Body of pancreas (tissue), 4 donors: ENCODE measurements at places on chromosomes 13 and 19. TPM values are rescaled to one million over a fixed set of nuclear protein-coding genes. Genes with fewer than 3 reads are reported as not detected.

DNA sequence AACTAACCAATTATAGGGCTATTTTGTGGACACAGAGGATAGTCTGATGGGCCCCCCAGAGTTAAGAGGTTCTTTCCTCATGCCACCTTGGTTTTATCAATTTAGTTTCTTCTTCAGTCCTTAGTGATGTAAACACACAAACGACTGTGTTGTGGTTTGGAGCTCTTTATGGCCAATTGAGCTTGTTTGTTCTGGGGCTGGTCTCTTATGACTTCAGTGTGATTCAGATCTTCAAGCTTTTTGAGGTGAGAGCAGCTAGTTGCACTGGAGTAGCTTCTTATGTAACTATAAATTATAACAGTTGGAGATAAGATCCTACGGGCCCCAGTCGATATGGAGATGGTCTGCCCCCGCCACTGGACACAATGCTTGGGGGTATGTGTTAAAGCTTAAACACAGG, 22.0 kb upstream of the GJB6 start:
- DNase-seq = no peak

GRCh38 chr13:21735701-21736401, 65.0 kb downstream of the FGF9 start:
- peak; percentile 17 for DNase-seq

- no peak for DNase-seq
These were observed 123.1 kb downstream of the SPRY2 start for GRCh38 chr13:80217614-80218456.

ZNF439 gene
- total RNA-seq = 4.4 TPM

- no peak for DNase-seq
These were observed 13.9 kb upstream of the RNF113B start for GRCh38 chr13:98190889-98191444.

ZBTB45 gene
- total RNA-seq = 12.9 TPM

CRX gene
- total RNA-seq = not detected

DNA sequence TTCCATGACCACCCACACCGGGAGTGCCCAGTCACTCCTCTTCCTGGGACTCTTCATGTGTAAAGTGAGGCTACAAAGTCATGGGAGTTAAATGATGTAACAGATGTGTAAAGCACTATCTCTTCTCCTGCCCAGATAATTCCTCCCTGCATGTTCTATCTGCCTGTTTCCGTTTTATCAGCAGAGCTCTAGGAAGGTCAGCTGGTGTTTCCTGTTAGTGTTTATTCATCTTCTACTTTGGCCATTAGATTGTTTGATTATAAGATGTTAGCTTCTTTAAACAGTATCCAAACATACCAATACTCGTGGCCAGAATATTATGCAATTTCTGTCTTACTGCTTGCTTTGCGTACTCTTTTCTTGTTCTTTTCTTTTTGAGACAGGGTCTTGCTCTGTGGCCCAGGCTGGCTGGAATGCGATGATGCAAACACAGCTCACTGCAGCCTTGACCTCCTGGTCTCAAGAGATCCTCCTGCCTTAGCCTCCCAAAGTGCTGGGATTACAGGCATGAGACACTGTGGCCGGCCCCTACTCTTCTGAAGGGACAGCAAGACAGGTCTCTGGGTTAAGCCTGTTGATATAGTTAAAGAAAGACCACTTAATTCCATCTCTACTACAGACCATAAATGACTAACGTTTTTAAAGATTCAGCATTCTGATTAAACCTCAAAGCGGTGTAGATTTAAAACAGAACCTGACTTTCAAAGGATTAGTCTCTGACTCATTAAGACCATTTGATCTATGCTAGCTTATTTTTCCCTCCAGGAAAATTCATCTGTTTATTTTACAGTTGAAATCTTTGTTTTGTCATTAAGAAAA, 97.4 kb upstream of the AKAP11 start:
- no peak for DNase-seq

DNA sequence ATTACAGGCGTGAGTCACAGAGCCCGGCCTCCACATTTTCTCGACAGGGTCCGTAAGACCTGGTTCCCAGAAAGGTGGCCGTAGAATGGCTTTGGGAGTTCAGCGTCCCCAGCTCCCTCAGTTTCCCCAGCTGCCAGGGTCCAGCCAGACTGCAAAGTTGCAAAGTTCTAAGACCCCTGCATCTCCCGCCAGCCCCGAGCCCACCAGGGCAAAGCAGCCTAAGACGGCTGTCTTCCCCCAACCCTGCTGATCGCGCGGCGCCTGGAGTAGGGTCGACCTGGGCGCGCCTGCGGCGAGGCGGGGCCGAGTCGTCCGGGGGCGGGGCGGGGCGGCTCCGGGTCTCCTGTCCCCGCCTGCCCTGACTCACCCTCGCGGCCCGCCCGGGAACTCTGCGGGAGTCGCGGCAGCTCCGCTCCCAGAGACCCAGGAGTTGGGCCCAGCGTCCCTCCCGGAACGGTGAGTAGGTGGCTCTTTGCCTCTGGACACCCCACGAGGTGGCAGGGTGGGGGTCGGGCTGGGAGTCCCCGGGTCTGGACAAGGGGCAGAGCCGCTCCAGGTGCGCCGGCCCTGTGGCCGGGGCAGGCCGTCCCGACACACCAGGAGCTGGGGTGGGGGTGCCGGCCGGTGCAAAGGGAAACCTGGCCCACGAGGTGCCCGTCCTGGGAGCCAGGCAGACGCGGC, at the start of gene LRRC8E:
LRRC8E (plus strand) TSS at position 366 of the 681 bp plus-strand sequence. CDS start 7,094 bp downstream, outside the sequence.
- peak; percentile 86 for DNase-seq

GRCh38 chr19:3573162-3573857, 566 bp downstream of the HMG20B start:
- DNase-seq = no peak

DNA sequence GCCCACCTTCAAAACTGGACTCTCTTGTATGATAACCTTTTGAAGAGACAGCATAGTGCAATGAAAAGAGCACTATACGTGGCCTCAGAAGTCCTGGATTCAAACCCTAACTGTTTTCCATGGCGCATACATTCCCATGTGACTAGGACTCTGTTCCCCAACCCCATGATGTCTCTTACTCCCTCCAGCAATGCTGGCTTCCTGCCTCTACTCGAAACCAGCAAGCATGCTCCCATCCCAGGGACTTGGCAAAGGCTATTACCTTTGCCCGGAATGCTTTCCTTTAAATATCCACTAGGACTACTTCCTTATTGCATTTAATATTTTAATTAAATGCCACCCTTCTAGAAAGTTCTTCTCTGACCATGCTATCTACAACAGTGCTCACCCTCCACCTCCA, 75.1 kb downstream of the CYSLTR2 start:
- no peak for DNase-seq

ELF1 gene
- 61.7 TPM for total RNA-seq

DNA sequence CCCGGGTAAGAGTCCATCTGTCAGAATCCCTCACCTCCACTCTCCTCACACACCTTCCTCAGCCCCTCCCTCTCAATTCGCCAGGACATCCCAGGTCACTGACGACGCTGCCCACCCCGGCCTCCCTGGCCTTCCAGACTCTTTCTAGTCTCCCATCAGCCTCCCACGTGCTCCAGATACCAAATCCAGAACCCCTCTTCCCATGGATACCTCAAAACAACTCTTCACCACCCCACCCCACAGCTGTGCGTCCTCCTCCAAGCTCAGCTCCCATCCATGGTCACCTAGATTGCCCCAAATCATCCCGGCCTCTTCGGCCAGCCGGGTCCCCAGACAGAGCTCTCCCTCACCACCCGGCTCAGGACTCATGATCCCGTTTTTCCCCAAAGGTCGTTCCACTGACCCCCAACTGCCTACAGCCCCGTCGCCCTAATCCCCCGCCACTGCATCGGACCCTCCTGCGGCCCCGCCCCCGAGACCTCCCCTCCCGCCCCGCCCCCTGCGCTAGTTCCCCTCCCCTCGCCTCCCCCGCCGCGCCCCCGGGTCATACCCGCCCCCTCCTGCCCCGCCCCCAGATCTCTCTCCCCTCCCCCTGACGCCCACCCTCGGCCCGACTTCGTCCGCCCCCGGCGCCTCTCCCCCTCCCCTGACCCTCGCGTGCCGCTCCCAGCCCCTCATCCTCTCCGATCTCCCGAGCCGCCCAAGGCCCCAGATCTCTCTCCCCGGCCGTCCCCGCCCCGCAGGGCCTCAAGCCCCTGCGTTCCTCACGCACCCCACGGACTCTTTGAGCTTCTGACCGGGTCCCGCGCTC, 546 bp downstream of the UBXN6 start:
- peak; percentile 41 for DNase-seq

DNA sequence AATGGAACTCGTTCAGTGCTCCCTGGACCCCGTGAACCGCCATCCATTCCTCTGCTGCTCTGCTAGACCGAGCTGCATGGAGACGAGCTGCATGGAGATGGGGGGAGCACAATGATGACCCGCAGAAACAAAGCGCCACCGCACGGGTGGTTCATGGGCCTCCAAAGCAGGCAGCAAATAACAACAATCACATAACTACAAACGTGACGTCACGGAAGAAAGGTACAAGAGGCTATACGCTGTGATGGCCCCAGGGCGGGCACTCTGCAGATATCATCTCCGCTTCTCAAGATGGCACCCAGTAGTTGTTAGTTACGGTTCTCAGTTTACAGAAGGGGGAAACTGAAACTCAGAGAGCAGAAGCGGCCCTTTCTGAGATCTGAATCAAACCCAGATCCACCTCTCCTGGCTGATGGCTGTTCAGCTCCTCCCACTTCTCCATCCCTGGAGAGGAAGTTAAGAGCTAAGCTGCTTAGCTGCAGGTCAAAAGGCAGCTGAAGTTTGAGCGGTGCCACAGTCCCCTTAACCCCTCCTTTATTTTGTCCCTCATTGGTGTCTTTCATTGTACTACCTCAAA, 1.7 kb downstream of the ATP13A1 start:
- no peak for DNase-seq

PTPRH gene
- 15.8 TPM for total RNA-seq

GRCh38 chr19:18650468-18651041, 13.7 kb downstream of the KLHL26 start:
- peak; percentile 42 for DNase-seq

SEMA6B gene
- total RNA-seq = 11.5 TPM

GRCh38 chr19:2412449-2412848, 14.9 kb downstream of the TIMM13 start:
- no peak for DNase-seq

GRIK5 gene
- 2.1 TPM for total RNA-seq

SERPINE3 gene
- total RNA-seq = not detected

DNA sequence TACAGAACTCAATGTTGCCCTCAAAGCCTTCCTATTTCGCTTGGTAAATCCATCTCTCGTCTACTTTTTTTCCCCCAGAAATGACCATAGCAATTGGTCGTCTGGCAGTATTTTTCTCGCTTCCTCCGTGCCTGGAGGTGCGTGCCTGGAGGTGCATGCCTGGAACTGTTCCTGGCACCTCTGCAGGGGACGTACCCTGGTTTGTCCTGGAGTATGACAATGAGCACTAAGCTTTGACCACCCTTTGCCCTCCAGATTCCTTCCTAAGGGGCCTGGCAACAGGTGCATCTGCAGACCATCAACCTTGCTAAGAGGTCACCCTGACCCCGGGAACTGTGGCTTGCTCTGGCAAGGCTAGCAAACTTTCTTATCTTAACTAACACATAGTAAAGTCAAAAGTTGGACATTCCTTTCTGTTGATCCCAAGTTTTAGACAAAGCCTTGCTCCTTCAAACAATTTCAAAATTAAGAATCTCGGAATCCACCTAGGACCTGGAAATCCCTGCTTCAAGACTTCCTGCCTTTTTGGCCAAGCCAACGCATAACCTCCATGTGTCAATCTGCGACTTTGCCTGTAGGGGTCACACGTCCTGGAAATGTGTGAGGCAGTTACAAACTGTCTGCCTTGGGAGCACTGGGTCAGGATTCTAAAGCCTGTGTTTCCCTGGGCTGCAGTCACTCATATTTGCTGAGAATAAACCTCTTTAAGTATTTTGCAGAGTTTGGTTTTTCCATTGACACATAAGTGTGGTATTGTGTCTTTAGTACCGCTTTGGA, 28.8 kb upstream of the TUBGCP3 start:
- peak; percentile 50 for DNase-seq

- peak; percentile 86 for DNase-seq
These were observed 2.7 kb downstream of the B3GNT3 start for GRCh38 chr19:17797424-17798201.

DNA sequence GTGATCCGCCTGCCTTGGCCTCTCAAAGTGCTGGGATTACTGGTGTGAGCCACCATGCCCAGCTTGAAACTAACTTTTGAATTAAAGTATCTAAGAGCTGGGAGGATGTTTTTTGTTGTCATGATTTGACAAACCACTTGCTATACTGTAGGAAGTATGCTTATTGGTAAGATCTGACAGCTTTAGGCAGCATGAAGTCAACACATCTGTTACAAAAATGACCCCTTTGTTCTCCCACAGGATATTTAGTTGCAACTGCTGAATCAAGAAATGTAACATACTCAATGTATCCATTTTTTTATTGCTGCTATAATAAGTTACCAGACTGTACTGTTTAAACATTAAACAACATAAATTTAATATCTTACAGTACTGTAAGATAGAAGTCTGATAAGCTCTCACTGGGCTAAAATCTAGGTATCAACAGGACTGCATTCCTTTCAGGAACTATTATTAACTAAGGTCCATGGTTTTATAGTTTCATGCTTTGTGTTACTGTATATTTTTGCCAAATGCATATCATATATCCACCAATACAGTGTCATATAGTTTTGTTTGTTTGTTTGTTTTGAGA, 22.8 kb upstream of the LRP3 start:
- no peak for DNase-seq

DNA sequence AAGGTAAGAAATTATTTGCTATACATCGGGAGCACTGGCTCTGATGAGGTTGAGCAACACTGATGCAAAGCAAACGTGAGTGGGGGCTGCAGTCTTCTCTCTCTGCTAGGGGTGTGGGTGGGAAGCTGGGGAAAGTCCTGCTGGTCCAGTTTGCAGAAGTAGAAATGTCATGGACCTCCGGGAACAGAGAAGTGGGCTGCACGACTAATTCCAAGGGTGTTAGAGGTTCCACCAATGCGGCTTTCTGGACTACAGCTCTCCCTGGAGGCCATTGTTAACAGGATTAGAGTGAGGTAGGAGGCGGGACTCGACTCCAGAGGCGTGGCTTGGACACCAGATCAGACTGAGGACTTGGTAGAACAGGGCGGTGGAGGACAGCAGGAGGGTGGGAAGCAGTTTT, 5.7 kb upstream of the FBXO27 start:
- peak; percentile 73 for DNase-seq

AMER2 gene
- not detected for total RNA-seq

- no peak for DNase-seq
These were observed 202.0 kb downstream of the FOXO1 start for GRCh38 chr13:40464337-40465014.
